Activated CD4-positive, alpha-beta T cell treated with anti-CD3 and anti-CD28 coated beads, Interleukin-2, amount 10 ng/mL, durations not matched to agents 24 days and 14 days (primary cell): ENCODE measurements at places on chromosomes 4 and X. TPM values are rescaled to one million over a fixed set of nuclear protein-coding genes. Genes with fewer than 3 reads are reported as not detected.
A peak's percentile ranks its signal among the peaks of the same experiment; 100 is the strongest.

- no peak for DNase-seq
- peaks cover 18% of the 10 kb centered on the region for H3K4me1 ChIP-seq
- H3K27me3 ChIP-seq = peaks cover 14% of the 10 kb centered on the region
- H3K27ac ChIP-seq = peak overlapping the region; percentile 23
Measured at GRCh38 chr4:17512973-17513665, 1.2 kb upstream of the QDPR start.

Gene C1QTNF7
- not detected in 2 replicates for total RNA-seq

Gene LRCH2
- not detected in 2 replicates for total RNA-seq

Gene IGFBP7
- not detected in 2 replicates for total RNA-seq

- no peaks in the 10 kb centered on the region for H3K27me3 ChIP-seq
- no peak for DNase-seq
- peaks cover 4% of the 10 kb centered on the region for H3K4me1 ChIP-seq
- no peaks in the 10 kb centered on the region for H3K36me3 ChIP-seq
Measured at GRCh38 chr4:128310266-128310697, 22.7 kb upstream of the PGRMC2 start.

DNA sequence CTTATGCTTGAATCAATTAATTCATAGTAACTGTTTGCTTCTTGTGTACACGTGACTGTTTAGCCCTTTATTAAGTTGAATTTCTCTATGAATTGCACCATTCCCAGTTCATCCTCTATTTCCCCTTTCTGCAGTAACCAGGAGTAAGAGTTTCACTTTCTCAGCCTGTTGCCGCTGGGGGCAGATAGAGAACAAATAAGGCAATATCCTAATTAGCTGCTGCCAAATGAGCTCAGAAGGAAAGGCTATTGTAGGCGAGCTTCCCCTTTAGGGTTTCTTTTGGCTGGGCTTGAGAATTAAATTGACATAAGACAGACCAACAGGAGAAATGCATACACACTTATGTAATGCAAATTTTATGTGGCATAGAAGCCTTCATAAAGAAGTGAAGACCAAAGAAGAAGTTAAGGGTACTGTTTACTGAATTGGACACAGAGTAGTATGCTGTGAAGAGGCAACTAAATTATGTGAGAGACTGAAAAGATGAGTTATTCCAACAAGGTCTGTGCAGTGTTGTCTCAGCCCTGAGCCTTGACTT, 1594.7 kb downstream of the TECRL start:
- no peak overlapping the region for H3K4me3 ChIP-seq
- no peaks in the 10 kb centered on the region for H3K27me3 ChIP-seq
- DNase-seq = no peak
- no peaks in the 10 kb centered on the region for H3K36me3 ChIP-seq

Gene RP2
- total RNA-seq = 6.3 and 7.6 TPM in 2 replicates

Gene SH2D1A
- total RNA-seq = 51.7 and 53.9 TPM in 2 replicates

Gene TCEAL3
- total RNA-seq = 0.37 and 0.59 TPM in 2 replicates

DNA sequence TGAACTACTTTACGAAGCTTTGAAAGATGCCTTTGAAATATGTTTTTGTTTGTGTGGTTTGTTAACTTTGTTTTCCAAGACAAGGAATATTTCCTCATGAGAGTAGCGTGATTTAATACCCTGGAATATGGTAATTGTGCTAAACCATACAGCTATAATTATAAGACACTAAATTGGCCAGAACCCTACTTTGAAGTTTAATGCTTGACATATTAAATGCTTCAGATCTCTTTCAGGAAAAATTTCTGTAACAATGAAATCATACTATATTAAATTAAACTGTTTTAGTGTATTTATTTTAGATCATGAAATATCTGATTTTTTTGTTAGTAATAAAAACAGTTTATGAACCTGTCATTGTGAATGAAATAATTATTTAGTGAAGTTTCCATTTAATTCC, 63.5 kb downstream of the DCLK2 start:
- H3K36me3 ChIP-seq = no peaks in the 10 kb centered on the region
- no peak overlapping the region for H3K27ac ChIP-seq
- no peaks in the 10 kb centered on the region for H3K4me1 ChIP-seq
- H3K27me3 ChIP-seq = no peaks in the 10 kb centered on the region
- no peak for DNase-seq
- H3K4me3 ChIP-seq = no peak overlapping the region

- H3K27me3 ChIP-seq = no peaks in the 10 kb centered on the region
- no peaks in the 10 kb centered on the region for H3K36me3 ChIP-seq
- no peak overlapping the region for H3K27ac ChIP-seq
- DNase-seq = no peak
- no peak overlapping the region for H3K4me3 ChIP-seq
Measured at GRCh38 chr4:184012937-184013336, 107.8 kb downstream of the STOX2 start.

GRCh38 chr4:44150091-44150576, 298.5 kb downstream of the KCTD8 start:
- H3K4me1 ChIP-seq = no peaks in the 10 kb centered on the region
- DNase-seq = no peak
- no peak overlapping the region for H3K27ac ChIP-seq
- no peaks in the 10 kb centered on the region for H3K36me3 ChIP-seq
- H3K27me3 ChIP-seq = no peaks in the 10 kb centered on the region

- H3K27ac ChIP-seq = no peak overlapping the region
- H3K4me3 ChIP-seq = peak overlapping the region; percentile 15
- peaks cover 2% of the 10 kb centered on the region for H3K36me3 ChIP-seq
- peaks cover 3% of the 10 kb centered on the region for H3K4me1 ChIP-seq
Measured at GRCh38 chrX:102899940-102900916, 36.8 kb upstream of the RAB40AL start.

DNA sequence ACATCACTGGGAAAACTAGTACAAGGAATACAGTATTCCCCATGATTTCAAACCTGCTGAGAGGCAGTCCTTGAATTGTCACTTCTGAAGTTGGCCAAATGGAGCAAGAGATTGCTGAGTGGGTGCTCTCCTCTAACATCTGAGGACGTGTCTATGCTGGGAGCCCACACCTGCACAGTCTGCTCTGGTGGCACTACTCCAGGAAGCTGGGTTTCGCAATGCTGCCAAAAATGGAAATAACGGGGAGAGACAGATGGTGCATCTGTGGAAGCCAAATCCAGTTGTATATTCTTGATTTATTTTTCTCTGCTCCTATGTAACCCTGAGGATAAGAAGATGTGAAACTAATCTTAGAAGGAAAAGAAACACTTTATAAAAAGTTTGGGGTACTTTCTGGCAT, 240.1 kb upstream of the CTSO start:
- no peaks in the 10 kb centered on the region for H3K27me3 ChIP-seq
- no peak overlapping the region for H3K27ac ChIP-seq
- H3K36me3 ChIP-seq = no peaks in the 10 kb centered on the region
- no peaks in the 10 kb centered on the region for H3K4me1 ChIP-seq
- no peak for DNase-seq

Gene CT55
- not detected in 2 replicates for total RNA-seq

GRCh38 chrX:56783996-56784620, 55.1 kb downstream of the NBDY start:
- no peak overlapping the region for H3K27ac ChIP-seq
- H3K4me1 ChIP-seq = peaks cover 31% of the 10 kb centered on the region
- peaks cover 4% of the 10 kb centered on the region for H3K36me3 ChIP-seq
- H3K27me3 ChIP-seq = no peaks in the 10 kb centered on the region

GRCh38 chrX:151397741-151398070, 700 bp downstream of the VMA21 start:
- no peaks in the 10 kb centered on the region for H3K27me3 ChIP-seq
- peak overlapping the region; percentile 93 for H3K4me3 ChIP-seq
- H3K4me1 ChIP-seq = peaks cover 40% of the 10 kb centered on the region
- peaks cover 22% of the 10 kb centered on the region for H3K36me3 ChIP-seq
- H3K27ac ChIP-seq = peak overlapping the region; percentile 88
- no peak for DNase-seq

- H3K27ac ChIP-seq = no peak overlapping the region
- H3K36me3 ChIP-seq = no peaks in the 10 kb centered on the region
- no peaks in the 10 kb centered on the region for H3K4me1 ChIP-seq
- H3K4me3 ChIP-seq = no peak overlapping the region
- peaks cover 3% of the 10 kb centered on the region for H3K27me3 ChIP-seq
Measured at GRCh38 chrX:11420851-11421250, 127.6 kb downstream of the AMELX start.

GRCh38 chr4:154465085-154465484, 26.5 kb downstream of the DCHS2 start:
- no peak overlapping the region for H3K4me3 ChIP-seq
- DNase-seq = no peak
- H3K36me3 ChIP-seq = no peaks in the 10 kb centered on the region
- H3K27me3 ChIP-seq = peaks cover 16% of the 10 kb centered on the region
- H3K27ac ChIP-seq = no peak overlapping the region

- H3K4me3 ChIP-seq = peak overlapping the region; percentile 91
- peak overlapping the region; percentile 89 for H3K27ac ChIP-seq
- H3K27me3 ChIP-seq = no peaks in the 10 kb centered on the region
Measured at GRCh38 chrX:48737940-48738339, 23.6 kb upstream of the GLOD5 start.

GRCh38 chrX:50680990-50681389, 133.0 kb downstream of the SHROOM4 start:
- H3K27ac ChIP-seq = no peak overlapping the region
- no peak for DNase-seq
- no peaks in the 10 kb centered on the region for H3K36me3 ChIP-seq
- no peaks in the 10 kb centered on the region for H3K27me3 ChIP-seq
- no peak overlapping the region for H3K4me3 ChIP-seq

DNA sequence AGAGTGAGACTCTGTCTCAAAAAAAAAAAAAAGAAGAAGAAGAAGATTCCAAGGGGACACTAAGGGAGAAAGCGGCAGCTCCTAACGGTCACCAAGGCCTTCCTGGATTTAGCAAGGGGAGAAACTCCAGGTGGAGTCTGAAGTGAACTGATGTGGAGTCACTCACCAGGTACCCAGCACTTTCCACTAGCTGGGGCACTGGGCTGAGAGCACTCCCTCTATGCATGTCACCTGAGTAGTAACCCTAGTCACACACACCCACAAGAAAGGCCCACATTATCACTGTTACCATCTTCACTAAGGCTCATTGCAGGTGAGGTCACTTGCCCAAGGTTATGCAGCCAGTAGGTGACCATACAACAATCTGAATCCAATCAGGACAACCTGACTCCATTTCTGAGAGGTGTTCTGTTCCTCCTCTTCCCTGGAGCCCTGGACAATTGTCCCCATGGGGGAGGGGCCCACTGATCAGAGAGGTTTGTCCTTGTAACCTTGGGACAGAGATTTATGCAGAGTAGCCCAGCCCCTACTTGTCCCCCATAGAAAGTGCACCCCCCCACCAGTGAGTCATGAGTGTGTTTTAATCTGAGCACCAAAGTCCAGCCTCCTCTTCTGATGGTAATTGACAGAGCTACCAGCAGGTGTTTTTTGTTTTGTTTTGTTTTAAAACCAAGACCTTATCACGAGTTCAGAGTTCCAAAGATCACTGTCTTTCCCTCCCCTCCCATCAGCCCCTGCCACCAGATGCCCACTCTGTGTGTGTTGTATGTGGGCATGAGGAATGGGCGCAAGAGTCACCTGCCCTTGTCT, 5.9 kb upstream of the SASH3 start:
- peak; percentile 64 for DNase-seq
- peak overlapping the region; percentile 95 for H3K27ac ChIP-seq
- no peaks in the 10 kb centered on the region for H3K36me3 ChIP-seq
- H3K27me3 ChIP-seq = no peaks in the 10 kb centered on the region
- H3K4me1 ChIP-seq = peaks cover 53% of the 10 kb centered on the region
- peak overlapping the region; percentile 28 for H3K4me3 ChIP-seq

DNA sequence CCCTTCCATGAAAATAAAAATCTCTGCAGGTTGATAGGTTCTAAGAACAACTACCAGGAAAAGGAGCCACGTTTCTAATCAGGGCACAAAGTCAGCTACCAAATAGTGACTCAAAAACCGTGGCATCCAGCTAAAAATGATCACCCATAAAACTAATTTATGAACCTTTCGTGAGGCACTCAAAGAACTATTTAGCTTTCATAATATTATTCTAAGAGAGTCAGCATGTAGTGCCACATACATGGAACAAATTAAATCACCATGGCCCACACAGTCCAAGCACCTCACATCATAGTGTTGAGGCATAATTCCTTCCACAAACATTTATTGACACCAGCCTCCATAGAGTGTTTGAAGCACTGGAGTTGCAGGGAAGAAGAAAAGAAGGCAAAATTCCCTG, 252.0 kb upstream of the PPARGC1A start:
- H3K27me3 ChIP-seq = no peaks in the 10 kb centered on the region
- H3K36me3 ChIP-seq = no peaks in the 10 kb centered on the region
- DNase-seq = no peak
- no peak overlapping the region for H3K27ac ChIP-seq
- no peak overlapping the region for H3K4me3 ChIP-seq

GRCh38 chr4:17941731-17942130, 79.8 kb downstream of the LCORL start:
- no peaks in the 10 kb centered on the region for H3K36me3 ChIP-seq
- no peak overlapping the region for H3K4me3 ChIP-seq

- no peak for DNase-seq
- peaks cover 20% of the 10 kb centered on the region for H3K4me1 ChIP-seq
Measured at GRCh38 chr4:76216975-76217814, 3.6 kb upstream of the SCARB2 start.

Gene SPINK2
- total RNA-seq = 0.37 and 0.54 TPM in 2 replicates

DNA sequence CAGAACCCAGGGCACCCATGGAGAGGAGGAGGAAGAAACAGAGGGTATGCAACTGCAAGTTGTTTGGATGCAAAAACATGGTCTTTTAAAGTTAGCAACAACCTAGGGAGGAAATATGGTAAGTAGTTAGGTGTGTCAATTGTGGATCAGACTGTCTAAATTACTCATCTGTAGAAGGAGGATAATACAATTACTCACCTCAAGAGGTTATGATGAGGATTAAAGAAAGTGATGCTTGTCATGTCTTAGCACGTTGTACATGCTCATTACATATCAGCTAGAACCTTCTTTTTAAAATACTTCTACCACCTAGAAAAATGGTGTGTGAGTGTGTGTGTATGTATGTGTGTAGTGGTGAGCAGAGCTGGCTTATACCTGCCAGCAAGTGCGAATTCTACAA, 2.3 kb upstream of the C1QTNF7 start:
- no peaks in the 10 kb centered on the region for H3K27me3 ChIP-seq
- no peak overlapping the region for H3K27ac ChIP-seq
- no peak overlapping the region for H3K4me3 ChIP-seq
- DNase-seq = no peak

- no peaks in the 10 kb centered on the region for H3K27me3 ChIP-seq
- H3K4me1 ChIP-seq = no peaks in the 10 kb centered on the region
- no peak overlapping the region for H3K4me3 ChIP-seq
- H3K36me3 ChIP-seq = no peaks in the 10 kb centered on the region
- DNase-seq = no peak
Measured at GRCh38 chr4:48248559-48248953, 21.1 kb downstream of the TEC start.

- H3K4me1 ChIP-seq = no peaks in the 10 kb centered on the region
- peaks cover 34% of the 10 kb centered on the region for H3K36me3 ChIP-seq
- DNase-seq = no peak
- H3K27ac ChIP-seq = no peak overlapping the region
Measured at GRCh38 chr4:53461244-53461643, 83.8 kb downstream of the FIP1L1 start.

GRCh38 chrX:131729295-131729694, 185.4 kb downstream of the OR13H1 start:
- peaks cover 17% of the 10 kb centered on the region for H3K36me3 ChIP-seq
- H3K27me3 ChIP-seq = no peaks in the 10 kb centered on the region
- H3K27ac ChIP-seq = no peak overlapping the region
- H3K4me1 ChIP-seq = no peaks in the 10 kb centered on the region
- no peak overlapping the region for H3K4me3 ChIP-seq

Gene RRH
- total RNA-seq = not detected in 2 replicates

Gene NHS
- total RNA-seq = 6.8 and 7.3 TPM in 2 replicates
